ENCODE measurements at places on chromosomes 5 and 9.

GRCh38 chr5:111447099-111447498 lies 65.2 kb downstream of the STARD4 start:
- DNase-seq, result no peak

GRCh38 chr5:73422164-73422563 lies 26.4 kb downstream of the FOXD1 start:
- DNase-seq, result no peak

- DNase-seq, result no peak
These were observed 24.0 kb downstream of the NME5 start for GRCh38 chr5:138115254-138115653.

DNA sequence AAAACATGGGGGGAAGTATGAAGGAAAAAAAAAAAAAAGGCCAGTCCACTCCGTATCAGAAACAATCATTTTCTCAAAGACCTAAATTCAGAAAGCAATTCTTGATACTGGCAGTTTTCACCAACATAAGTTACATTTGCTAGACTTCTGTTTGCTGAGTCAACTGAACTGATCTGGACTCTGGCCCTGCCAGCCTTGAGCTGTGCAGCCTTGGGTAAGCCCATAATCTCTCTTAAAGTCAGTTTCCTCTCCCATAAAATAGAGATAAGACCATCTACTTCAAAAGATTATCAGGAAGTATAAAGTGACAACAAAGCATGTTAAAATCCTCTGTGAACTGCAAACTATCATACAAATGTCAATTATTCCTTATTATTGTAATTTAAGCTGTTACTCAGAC lies 106.8 kb downstream of the MAPKAP1 start:
- DNase-seq, result no peak

DNA sequence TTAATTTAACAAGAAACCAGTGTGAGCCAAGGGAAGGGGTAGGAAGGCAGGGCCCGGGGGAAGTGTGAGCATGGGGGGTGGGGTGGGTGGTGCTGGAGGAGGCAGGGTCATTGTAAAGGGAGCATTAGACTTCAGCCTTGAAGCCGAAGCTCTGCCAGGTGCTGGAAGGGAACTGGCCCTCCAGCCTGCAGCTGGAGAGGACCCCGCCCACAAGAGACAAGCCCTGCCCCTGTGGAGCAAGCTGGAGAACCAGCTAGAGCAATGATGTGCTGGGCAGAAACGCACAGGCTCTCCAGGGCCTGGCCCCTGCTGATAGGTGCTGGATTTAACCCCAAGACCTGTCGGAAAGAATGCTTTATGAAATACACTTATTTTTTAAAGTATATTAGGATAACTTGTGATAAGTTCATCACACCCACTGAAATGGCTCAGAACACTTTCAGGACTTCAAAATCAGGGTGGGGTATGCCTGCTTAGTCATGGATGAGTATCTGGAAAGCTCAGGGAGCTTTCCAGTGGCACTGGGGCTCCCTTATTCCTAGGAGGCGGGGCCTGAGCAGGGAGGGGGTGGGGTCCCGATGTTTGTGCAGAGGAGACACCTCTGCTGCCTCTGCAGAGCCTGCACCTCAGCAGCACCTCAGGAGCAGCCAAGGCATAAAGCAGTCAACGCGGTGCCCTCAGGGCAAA lies 27.1 kb downstream of the UBE2QL1 start:
- no peak for DNase-seq

GRCh38 chr9:135015565-135015964 lies 71.9 kb upstream of the OLFM1 start:
- no peak for DNase-seq

GRCh38 chr9:134181648-134182034 lies 17.3 kb upstream of the RNU6ATAC start:
- no peak for DNase-seq

GRCh38 chr5:54905942-54906537 lies 79.4 kb downstream of the ESM1 start:
- DNase-seq, result peak; percentile 14

GRCh38 chr5:92801911-92802310 lies 779.1 kb downstream of the NR2F1-AS1 start:
- DNase-seq, result no peak

GRCh38 chr5:170536525-170536924 lies 32.7 kb downstream of the KCNIP1 start:
- no peak for DNase-seq

GRCh38 chr5:10251405-10251804 lies 1.3 kb downstream of the CCT5 start:
- DNase-seq, result no peak

DNA sequence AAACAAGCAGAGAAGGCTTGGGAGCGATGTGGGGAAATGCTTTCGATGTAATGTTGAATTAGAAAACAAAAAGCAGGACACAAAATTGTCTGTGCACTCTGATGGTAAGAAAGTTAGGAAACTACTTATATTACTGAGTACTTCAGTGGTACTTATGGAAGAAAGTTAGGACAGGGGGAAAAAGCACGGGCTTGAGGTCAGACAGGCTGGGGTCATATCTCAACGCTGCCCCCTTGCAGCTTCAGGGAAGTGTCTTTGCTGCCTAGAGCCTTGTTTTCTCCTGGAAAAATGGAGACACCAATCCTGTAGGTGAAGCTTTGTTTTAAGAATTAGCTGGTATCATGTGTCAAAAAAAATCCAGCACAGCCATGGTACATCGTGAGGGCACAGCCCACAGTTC lies 23.0 kb downstream of the NEURL1B start:
- DNase-seq, result no peak

- peak; percentile 62 for DNase-seq
These were observed 686.5 kb upstream of the ADAMTS16 start for GRCh38 chr5:4453655-4454054.

- no peak for DNase-seq
These were observed 3.4 kb downstream of the CSF2 start for GRCh38 chr5:132076983-132077382.

GRCh38 chr5:145540375-145540774 lies 294.8 kb downstream of the PRELID2 start:
- DNase-seq, result no peak

DNA sequence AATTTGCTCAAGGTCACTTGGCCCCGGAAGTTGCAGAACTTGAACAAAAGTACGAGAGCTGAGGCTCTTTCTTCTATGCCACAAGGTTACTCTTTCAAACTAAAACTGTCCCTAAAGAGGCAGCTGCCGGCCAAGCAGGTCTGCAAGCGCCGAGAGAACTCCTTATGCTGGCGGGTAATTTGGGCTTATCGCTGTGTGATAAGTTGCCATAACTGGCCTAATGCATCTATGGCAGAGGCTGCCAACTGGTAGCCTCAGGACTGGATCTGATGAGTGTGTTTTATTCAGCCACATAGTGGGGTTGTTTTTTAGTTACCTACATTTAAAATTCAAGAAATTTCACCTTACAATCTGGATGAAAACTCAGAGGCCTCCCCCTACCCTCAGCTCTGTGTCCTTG lies 68.1 kb upstream of the SPOCK1 start:
- no peak for DNase-seq

DNA sequence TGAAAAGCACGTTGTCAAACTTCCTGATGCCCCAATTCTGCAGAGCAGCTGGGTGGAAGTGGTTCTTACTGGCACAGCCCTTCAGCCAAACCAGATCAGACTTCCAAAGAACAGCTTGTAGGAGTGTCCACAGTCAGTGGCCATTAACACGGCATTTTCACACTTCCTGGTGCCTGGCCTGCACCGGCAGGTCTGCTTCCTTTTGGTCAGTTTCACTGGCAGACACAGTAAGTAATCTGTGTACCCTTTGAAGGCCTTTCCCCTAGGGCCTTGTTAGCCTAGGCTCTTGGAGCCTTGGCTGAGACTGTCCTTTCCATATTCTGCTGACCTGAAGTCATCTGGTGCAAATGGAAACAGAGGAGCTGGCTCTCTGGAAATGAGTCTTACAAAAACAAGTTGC lies 297.5 kb upstream of the TNC start:
- DNase-seq, result no peak

DNA sequence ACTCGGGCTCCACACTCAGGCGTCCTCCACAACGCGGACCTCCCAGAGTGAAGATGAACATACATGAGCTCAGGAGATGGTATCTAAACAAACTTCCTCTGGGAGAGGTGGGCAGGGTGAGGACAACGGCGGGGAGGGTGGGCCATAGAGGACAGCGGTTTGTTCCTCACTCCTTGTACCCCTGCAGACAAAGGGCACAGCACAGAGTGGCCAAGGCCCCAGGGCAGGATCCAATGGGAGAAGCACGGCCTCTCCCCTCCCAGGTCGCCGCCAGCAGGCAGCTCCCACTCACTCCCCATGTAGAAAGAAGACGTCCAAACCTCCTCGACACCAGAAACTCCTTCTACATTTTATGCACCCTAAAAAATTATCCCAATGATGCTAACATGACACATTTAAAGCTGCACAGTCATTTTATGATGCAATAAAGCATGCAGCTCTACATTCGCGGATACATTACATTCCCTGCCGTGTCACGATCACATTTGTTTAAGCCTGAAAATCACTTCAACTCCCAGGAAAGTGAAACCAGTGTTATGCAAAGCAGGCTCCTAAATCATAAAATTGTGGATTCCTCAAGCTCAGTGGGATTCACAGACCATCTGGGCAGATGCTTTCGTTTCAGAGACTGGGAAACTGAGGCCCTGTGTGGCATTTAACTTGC lies 87.5 kb upstream of the SARDH start:
- peak; percentile 49 for DNase-seq

DNA sequence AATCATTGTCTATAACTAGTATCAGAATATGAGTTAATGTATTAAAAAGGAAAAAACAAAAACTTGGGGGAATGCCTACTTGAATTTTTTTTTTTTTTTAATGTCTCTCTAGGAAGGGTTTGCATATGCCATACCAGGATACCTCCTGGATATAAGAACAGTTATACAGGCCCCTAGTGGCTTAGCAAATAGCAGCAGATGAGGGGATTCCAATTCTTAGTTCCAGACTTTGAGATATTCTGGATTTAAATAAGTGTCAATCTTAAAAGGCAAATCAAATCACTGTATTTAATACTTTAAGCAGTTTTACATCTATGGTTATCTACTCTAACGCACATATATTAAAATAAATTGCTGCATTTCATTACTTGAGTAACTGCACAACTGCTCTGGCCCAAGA lies 1055.5 kb upstream of the DMAC1 start:
- DNase-seq, result peak; percentile 21

- DNase-seq, result no peak
These were observed 69.4 kb upstream of the SSBP2 start for GRCh38 chr5:81820318-81820636.

GRCh38 chr5:154858972-154859871 lies 795 bp downstream of the CNOT8 start:
- no peak for DNase-seq

DNA sequence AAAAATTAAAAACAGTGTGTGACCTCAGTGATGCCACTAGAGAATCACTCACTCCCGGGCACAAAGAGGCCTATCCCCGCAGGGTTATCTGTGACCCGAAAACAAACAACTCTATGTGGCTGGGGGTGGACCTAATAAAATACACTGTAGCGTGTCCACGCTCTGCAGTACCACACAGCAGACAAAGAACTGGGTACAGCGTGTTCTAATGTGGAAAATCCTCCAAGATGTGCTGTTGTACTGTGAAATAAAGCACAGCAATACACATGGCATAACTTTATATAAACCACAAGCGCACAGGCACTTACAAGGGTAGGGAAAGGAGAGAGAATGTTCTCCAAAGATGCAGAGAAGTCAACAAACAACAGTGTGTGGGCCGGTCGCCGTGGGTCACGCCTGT lies 8.1 kb upstream of the SLC34A1 start:
- DNase-seq, result no peak

- no peak for DNase-seq
These were observed 359.9 kb upstream of the ACTBL2 start for GRCh38 chr5:57842364-57843058.

DNA sequence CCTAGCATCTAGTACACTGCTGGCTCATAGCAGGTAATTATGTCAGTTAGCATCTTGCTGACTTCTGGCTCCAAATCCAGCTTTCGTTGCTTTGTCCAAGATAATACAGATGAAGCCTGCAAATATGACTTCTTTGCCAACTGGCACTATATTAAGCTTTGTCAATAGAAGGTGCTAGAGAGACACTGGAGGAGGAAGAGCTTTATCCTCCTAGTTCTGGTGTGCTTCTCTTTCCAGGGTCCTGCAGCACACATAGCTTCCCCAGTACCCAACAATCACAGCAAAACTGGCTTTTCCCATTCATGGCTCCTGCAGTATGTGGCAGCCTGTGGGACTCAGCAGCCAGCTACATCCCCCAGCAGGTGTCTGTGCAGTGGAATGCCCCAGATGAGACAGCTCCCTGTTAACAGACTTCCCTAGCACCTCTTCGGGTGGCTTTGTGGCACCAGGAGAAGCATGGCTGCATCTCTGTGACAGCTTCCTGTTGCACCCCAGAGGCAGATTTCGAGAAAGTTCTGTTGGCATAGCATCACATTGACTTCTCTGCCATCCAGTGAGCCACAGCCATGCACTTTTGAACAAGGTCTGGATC lies 147.8 kb downstream of the OXCT1 start:
- no peak for DNase-seq

DNA sequence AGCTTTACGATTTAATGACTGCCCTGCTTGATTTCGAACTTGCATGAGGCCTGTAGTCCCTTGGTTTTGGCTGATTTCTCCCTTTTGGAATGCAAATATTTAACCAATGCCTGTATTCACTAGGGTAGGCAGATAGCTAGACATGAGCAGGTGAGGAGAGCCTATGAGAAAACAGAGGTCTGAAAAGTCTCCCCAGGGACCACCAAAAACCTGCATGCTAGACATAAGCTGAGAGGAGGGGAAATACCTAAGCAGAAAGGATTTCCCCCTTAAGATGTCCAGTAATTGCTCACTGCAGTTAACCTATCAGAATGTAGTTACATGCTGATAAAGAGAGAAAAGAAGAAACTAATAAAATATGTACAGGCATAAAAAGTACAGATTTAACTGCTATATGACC lies 667.4 kb upstream of the SEMA6A start:
- DNase-seq, result no peak

DNA sequence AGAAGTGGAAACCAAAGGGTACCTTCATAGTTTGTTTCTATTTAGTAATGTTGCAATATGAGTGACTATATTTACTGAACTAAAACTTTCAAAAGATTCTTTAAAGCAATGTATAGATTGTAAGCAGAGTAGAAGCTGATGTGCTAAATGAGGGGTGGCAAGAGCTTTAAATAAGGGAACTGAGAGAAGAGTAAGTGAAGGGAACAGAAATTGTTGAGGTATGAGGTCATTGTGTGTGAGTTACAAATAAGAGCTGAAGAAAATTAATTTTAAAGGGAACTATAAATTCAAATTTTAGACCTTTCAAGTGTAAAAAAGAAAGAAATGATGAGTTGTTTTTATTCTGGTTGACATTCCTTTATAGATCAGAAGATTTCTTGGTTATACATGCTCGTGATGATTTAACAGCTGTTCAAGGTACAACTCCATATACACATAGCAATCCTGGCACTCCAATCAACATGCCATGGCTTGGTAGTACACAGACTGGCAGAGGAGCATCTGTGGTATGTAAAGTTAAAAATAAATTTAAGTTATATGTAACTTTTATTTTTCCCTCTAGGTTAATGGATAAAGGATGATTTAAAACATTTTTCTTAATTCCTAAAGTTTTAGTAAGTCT lies 135.1 kb upstream of the TNFAIP8 start:
- no peak for DNase-seq

DNA sequence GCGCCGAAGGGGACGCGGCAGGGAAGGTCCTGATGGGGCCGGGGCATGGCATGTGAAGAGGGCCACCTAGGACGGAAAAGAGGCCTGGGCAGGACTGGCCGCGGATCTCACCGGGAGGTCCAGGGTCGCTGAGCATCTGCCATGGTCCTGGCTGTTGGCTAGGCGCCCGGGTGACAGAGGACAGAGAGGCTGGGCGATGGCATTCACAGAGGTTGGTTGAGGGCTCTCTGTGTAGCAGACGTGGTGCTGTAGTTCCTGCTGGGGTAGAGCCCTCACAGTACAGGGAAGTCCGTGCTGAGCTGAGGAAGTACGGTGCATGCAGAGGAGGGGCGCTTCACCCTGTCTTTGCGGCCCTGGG lies 427 bp downstream of the PCYOX1L start:
- no peak for DNase-seq
